Natural killer cell (primary cell): ENCODE measurements at places on chromosomes 5 and 9. TPM values are rescaled to one million over a fixed set of nuclear protein-coding genes. Genes with fewer than 3 reads are reported as not detected.
A peak's percentile ranks its signal among the peaks of the same experiment; 100 is the strongest.

GRCh38 chr5:171743436-171744076 lies 42.1 kb upstream of the SMIM23 start:
- no peak overlapping the region for H3K27ac ChIP-seq
- DNase-seq = no peak
- H3K4me1 ChIP-seq = no peaks in the 10 kb centered on the region

GRCh38 chr5:178163772-178164735 lies 10.4 kb upstream of the NHP2 start:
- no peak overlapping the region for H3K27ac ChIP-seq
- peaks cover 8% of the 10 kb centered on the region for H3K4me1 ChIP-seq
- peaks cover 8% of the 10 kb centered on the region for H3K27me3 ChIP-seq
- H3K36me3 ChIP-seq = no peaks in the 10 kb centered on the region

- H3K4me1 ChIP-seq = peaks cover 96% of the 10 kb centered on the region
- H3K4me3 ChIP-seq = peak overlapping the region; percentile 29
- no peaks in the 10 kb centered on the region for H3K27me3 ChIP-seq
- DNase-seq = peak; percentile 72
These were observed 6.4 kb upstream of the RALGDS start for GRCh38 chr9:133127340-133127981.

DNA sequence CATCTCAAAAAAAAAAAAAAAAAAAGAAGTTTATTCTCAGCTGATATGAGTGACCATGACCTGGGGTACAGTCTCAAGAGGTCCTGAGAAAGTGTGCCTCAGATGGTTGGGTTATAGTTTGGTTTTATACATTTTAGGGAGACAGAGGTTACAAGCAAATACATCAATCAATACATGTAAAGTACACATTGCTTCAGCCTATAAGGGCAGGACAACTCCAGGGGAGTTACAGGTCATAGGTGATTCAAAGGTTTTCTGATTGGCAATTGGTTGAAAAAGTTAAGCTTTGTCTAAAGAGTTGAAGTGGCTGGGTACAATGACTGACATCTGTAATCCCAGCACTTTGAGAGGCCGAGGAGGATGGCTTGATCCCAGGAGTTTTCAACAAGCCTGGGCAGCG lies 2.3 kb upstream of the GMCL2 start:
- H3K4me3 ChIP-seq = no peak overlapping the region
- H3K36me3 ChIP-seq = no peaks in the 10 kb centered on the region
- H3K27me3 ChIP-seq = no peaks in the 10 kb centered on the region

DNA sequence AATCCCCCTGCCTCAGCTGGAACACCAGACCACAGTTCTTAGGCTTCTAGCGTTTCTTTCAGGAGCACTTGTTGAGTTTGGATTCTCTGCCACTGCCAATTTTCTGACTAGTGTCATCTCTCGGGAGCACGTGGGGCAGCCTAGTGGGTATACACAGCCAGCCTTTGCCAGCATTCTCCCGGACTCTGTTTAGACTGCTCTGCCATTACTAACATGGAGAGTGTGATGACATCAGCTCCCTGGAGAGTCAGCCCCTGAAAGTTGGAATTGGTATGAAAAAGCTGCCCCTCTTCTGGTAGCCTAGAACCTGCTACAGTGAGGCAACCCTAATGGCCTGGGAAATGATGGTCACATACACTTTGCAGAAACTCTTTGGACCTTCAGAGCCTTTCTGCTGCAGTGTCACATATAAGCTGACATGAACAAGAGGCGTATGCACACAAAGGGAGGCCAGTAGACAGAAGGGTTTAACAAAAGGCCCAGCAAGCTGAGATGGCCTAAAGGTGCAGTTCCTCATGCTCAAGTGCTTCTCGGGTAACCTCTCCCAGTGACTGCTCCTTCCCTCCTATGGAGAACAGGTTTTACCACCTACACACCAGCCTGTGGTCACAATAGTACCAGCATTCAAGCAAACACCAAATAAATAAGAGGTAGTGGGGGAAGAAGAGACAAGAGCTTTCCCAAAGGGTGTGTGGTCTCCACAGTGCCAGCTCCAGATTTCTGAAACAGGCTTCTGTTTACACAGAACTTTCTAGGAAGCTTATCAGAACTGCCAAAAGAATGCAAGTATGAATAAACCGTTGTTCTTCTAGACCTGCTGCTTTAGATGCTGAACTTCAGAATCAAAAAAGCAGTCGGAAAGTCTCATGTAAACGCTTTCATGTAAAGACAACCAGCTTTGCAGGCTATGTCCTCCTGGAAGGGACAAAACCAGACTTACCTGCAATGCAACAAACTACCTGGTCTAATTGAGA lies 16.5 kb downstream of the SPACA9 start:
- no peaks in the 10 kb centered on the region for H3K27me3 ChIP-seq
- no peaks in the 10 kb centered on the region for H3K4me1 ChIP-seq
- no peak overlapping the region for H3K4me3 ChIP-seq
- no peak for DNase-seq

The SOX30 gene
- not detected for total RNA-seq

The PAEP gene
- total RNA-seq = not detected

The MARCHF11 gene
- not detected for total RNA-seq

The STXBP1 gene
- 1.6 TPM for total RNA-seq

The OR1Q1 gene
- total RNA-seq = not detected
